GM10248 (cell line): ENCODE measurements at places on chromosomes 1 and 21.

DNA sequence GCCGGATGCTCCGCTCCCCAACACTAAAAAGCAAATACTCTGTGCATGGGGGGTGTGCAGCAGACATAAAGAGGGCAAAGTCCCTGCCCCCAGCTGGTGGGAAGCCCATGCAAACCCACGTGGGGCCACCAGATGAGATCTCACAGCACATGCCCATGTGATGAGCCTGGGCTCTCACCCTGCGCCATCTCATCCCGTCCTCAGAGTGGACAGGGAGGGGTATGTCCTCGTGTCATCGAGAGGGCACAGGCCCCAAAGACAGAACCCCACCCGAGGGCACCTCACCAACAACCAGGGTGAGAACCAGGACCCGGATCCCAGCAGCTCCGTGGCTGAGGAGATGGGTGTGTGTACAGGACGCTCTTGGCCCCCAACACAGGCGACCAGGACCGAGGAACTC, 25.1 kb upstream of the ARHGEF16 start:
- DNase-seq: no peak

DNA sequence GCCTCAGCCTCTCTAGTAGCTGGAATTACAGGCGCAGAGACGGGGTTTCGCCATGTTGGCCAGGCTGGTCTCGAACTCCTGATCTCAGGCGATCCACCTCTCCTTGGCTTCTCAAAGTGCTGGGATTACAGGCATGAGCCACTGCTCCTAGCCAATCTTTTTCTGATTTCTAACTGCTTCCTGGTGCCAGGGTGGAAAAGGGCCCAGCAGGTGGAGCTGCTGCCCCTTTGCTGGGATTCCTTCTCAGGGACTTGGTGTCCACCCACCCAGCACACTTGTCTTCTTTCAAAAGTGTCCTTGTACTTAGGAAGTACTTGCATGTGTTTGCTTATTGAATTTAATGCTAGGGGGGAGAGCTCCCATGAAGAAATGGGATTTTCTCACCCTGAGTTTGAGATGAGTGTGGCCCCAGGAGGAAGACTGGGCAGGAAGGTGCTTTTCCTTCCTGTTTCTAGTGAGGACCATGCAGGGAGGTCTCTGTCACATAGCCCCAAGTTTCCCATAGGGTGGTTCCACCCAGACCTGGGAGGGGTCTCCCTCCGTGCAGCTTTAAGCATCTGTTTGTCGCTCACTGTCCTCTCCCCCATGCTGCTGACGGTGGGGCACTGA, 14.2 kb downstream of the UTP11 start:
- peak; percentile 61 for DNase-seq

DNA sequence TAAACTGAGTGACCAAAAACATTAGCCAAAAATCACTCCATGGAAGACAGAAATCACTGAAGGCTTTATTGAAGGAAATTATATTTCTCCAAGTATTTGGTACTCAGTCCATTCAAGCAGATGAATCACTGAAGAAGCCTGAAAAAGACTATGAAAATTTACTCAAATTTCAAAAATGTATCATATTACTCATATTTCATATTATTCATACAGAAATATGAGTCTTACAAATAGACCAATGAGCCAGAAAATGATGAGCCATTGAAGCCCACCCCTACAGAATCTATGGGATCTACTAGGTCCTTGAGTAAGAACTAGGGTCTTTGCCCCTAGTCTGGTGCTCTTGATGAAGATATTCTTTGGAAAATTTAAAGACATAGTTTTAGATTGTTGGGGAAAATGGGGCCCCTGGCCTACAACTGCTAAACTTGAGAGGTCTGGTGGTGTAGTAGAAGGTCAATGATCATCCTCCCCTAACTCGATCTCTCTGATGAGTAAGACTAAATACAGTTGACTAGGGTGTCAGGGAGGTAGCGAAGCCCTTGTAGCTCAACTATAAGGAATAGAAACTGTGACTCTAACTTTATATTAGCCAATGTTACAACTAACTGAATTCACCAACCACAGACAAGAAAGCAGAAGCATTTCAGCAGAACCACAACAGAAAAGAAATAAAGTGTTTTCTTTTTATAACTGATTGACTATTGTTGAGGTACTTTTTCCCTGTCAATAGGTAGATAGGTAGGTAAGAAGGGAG, 81.0 kb downstream of the NOTCH2 start:
- DNase-seq: peak; percentile 6

DNA sequence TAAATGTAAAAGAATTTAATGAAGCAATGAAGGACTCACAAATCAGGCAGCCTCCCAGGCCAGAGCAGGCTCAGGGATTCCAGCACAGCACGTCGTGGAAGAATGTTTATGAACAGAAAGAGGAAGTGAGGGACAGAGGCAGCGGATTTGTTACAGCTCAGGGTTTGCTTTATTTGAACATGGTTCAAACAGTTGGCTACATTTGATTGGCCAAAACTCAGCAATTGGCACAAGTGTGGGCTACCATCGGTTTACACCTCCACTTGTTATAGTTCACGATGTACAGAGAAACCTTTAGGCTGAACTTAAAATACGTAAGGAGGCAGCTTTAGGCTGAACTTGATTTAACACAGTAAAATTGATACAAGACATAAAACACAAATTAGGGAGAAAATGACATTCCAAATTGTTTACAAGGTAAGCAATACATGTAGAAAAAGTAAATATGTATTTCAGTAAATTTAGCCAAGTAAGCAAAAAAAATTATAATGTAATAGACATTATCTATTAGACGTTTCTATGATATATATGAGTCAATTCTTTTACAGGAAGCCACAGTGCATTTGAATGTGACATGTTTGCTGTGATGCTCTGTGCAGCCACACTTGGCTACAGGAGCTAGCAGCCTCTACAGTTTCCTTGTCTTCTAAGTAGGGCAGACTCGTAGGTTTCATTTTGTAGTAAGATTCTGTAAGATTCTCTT, 126.5 kb downstream of the ADSS2 start:
- no peak for DNase-seq

- no peak for DNase-seq
These were observed 78.9 kb downstream of the CD247 start for GRCh38 chr1:167439301-167439988.
